Umbilical cord (tissue), 2 donors: ENCODE measurements at places on chromosomes 12 and 14. TPM values are rescaled to one million over a fixed set of nuclear protein-coding genes. Genes with fewer than 3 reads are reported as not detected.

The BTBD7 gene
- 54.7 TPM for total RNA-seq

DNA sequence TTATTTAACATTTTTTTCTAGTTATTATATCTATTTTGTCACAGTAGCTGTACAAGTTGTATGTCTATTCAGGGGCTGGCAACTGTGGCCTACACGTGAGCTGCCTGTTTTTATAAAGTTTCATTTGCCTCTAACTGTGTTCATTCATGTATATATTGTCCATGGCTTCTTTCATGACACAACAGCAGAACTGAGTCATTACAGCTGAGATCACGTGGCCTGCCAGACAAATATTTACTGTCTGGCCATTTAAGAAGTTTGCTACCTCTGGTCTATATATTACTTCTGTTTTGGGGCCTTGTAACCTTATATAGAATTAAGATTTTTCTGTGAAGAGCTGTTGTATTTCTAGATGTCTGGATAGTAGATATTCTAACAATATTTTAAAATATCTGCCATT is 37.9 kb downstream of the KIAA0586 start:
- DNase-seq = no peak

- DNase-seq = peak; percentile 36
Measured at GRCh38 chr12:3571323-3571722, 80.3 kb downstream of the PRMT8 start.

GRCh38 chr14:56664811-56665421 is 85.3 kb downstream of the TMEM260 start:
- no peak for DNase-seq

- no peak for DNase-seq
Measured at GRCh38 chr12:42862055-42862454, 272.5 kb upstream of the PRICKLE1 start.
